ENCODE measurements at places on chromosomes 2 and 18. TPM values are rescaled to one million over a fixed set of nuclear protein-coding genes. Genes with fewer than 3 reads are reported as not detected.
A peak's percentile ranks its signal among the peaks of the same experiment; 100 is the strongest.

The LIPG gene
- total RNA-seq, result 57.8 TPM

The COX5B gene
- total RNA-seq, result 284 TPM

The CDCA7 gene
- total RNA-seq, result 6.2 TPM

DNA sequence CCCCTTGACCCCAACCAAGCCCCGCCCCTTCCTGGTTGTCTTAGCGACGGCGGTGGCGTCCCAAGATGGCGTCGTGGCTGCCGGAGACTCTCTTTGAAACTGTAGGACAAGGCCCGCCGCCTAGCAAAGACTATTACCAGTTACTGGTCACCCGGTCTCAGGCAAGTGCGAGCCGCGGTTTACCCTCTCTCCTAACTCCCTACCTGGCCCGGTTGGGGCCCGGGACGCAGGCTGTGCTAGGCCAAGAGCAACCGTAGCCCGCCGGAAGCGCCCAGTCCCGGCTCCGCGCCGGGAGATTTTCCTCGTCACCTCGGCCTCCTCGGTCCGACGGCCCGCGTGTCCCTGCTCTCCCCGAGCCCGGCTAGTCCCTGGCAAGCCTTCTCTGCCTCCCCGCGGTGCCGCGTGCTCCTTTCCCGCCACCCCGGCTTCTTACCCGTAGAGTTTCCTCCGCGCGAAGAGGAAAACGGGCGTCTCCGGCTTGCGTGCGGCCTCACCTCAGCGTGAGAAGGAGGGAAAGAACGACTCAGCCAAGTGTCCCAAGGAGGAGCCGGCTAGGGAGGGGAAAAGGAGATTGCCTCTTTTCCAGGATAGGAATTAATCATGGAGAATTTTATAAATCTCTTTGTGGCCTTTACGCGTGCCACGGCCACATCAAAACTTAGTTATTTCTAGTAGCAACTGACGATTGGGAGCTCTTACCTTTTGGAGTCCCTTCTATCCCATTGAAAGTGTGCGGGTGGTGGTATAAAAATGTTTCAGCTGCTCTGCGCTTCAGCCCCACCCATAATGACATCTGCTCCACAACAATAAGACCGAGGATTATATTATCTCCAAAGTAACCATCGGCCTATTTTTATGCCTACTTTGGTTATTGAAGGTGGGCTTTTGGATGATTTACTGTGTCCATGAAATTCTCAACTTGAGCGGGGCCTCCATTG, at the start of gene FBXO36:
FBXO36 (plus strand) TSS at position 55 of the 938 bp plus-strand sequence; CDS start at position 66, 11 bp downstream.
- DNase-seq, result peak; percentile 90

The ITGB6 gene
- 6.9 TPM for total RNA-seq

GRCh38 chr2:180411661-180412060, 404.6 kb upstream of the CWC22 start:
- DNase-seq, result no peak

- peak; percentile 52 for DNase-seq
Observed at GRCh38 chr2:147045113-147045512, 799.7 kb upstream of the ACVR2A start.

DNA sequence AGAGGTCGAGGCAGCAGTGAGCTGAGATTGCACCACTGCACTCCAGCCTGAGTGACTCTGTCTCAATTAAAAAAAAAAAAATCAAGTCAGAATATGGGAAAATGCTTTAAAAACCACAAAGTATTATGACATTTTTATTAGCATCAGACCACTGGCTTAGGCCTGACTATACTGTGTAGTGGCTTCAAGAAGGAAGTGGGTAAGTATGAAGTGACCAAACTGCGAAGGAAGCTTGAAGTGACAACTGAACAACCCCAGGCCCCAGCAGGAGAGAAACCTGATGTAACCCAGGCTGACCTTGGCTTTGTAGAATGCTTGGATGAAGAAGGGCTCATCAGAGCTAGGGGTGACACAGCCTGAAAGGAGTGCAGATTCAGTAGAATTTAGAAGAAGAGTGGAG, 21.4 kb upstream of the HAAO start:
- no peak for DNase-seq

- no peak for DNase-seq
Observed at GRCh38 chr2:286774-287392, 1.0 kb downstream of the ALKAL2 start.

DNA sequence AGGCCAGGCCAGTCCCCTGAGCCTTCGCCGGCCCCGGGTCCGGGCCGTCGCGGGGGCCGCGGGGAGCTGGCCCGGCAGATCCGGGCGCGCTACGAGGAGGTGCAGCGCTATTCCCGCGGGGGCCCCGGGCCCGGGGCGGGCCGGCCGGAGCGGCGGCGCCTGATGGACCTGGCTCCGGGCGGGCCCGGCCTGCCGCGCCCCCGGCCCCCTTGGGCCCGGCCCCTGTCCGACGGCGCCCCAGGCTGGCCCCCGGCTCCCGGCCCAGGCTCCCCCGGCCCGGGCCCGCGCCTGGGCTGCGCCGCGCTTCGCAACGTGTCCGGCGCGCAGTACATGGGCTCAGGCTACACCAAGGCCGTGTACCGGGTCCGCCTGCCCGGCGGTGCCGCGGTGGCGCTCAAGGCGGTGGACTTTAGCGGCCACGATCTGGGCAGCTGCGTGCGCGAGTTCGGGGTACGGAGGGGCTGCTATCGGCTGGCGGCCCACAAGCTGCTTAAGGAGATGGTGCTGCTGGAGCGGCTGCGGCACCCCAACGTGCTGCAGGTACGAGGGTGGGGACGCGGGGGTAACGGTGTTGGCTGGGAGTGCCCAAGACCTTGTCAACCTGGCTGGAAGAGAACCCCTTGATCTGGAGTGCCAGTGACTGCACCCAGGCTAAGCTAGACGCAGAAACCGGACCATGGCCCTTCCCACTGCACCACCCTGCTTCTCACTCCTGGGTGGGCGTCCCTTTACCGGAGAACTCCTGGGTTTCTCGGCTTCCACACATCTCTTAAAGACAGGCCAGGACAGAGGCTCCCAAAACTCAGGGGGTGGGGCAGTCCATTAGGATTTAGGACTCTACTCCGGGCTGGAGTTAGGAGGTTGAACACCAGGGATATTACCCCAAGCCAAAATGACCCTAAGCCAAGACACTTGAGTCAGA, 739 bp downstream of the PKDCC start:
- no peak for DNase-seq

GRCh38 chr18:36187826-36188721, 777 bp downstream of the MOCOS start:
- peak; percentile 95 for DNase-seq

The BCL2 gene
- total RNA-seq, result 3.0 TPM

- peak; percentile 38 for DNase-seq
Observed at GRCh38 chr2:138502255-138503086, 901 bp downstream of the SPOPL start.

DNA sequence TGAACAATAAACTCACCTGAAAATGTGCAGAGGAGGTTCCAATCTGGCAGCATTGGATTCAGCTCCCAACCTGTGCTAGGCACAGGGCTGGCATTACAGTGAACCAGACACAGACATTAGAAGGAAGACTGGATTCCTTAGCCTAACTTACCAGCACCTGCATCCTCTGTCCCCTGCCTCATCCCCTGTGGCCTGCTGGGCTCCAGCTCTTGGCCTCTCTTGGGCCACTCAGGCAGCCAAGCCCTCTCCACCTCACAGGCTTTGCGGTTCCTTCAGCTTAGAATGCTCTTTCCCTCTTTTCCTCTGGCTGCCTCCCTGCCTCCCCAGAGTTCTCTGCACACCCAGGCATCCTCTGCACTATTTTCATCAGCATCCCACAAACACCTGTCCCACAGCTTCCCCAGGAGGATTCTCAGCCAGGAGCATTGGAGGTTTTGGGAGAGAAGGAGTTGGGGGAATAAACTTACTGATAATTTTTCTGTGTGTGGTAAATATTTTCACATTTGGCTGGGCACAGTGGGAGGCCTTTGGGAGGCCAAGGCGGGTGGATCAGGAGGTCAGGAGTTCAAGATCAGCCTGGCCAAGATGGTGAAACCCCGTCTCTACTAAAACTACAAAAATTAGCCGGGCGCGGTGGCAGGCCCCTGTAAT, 132.0 kb downstream of the INHBB start:
- no peak for DNase-seq

GRCh38 chr2:64439194-64439593, 14.8 kb upstream of the LGALSL start:
- no peak for DNase-seq

- no peak for DNase-seq
Observed at GRCh38 chr18:9915291-9916076, 1.7 kb downstream of the VAPA start.

DNA sequence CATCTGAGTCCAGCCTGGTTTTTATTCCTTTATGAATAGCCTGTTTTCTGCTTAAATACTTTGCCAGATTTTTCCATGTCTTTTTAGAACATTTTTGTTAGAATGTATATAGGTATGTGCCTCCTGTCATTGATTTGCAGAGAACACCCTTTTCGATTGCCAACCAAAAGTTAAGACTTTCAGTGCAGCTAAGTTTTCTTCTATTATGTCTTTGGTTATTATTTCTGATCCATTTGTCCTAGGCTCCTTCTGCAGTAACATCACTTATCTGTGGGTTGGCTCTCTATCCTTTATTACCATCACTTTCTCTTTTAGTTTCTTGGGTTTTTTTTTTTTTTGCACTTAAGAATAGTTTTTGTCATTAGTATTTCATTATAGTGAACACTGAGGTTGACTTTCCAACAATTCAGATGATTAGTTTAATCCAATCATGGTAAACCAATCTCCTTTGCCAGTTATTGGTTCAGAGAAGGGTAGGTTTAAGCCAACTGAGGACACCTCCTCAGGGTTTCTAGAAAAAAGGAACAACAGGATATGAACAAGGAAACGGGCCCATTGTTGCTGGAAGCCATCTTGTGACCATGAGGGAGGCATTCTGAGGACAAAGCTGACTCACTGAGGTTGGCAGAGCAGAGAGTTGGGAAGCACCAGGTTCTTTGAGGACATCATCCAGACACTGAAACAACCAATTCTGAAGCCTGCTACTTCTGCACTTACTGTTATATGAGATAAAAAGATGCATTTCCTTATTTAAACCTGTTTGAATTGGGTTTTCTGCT, 37.9 kb upstream of the GBX2 start:
- no peak for DNase-seq

- DNase-seq, result peak; percentile 19
Observed at GRCh38 chr18:53458944-53459580, 765.4 kb downstream of the MBD2 start.

GRCh38 chr2:51706220-51706619, 674.3 kb upstream of the NRXN1 start:
- DNase-seq, result no peak

- DNase-seq, result no peak
Observed at GRCh38 chr2:182291296-182291695, 135.5 kb downstream of the PDE1A start.

The HOXD11 gene
- not detected for total RNA-seq

DNA sequence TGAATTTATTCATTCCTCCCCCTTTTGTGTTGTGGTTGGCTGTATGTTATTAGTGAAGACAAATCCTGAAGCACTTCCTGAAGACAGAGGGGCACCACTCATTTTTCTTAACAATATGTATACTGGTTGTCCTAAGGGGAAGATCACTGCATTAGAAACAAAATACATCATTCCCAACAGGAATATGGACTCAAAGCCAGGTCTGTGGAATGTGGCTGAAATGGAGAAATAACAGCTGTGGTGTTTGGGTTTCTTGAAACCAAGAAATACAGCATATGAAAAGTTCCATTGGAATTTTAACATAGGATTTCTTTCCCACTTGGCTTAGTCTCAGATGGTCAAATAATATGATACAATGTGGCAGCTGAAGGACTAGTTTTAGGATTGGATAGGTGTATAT, 267.6 kb downstream of the KCNE4 start:
- DNase-seq, result no peak

DNA sequence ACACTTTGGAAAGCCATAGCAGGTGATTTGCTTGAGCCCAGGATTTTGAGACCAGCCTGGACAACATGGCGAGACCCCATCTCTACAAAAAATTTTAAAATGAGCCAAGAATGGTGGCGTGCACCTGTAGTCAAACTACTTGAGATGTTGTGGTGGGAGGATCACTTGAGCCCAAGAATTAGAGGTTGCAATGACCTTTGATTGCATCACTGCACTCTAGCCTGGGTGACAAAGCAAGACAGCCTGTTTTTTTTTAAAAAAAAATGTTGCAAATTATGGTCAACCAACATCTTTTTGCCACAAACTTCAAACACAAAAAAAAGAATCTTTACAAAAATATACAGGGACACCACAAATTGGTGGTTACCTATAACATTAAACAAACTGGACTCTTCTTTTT, 40.3 kb downstream of the MEX3C start:
- DNase-seq, result no peak

The RAPH1 gene
- 78.0 TPM for total RNA-seq

DNA sequence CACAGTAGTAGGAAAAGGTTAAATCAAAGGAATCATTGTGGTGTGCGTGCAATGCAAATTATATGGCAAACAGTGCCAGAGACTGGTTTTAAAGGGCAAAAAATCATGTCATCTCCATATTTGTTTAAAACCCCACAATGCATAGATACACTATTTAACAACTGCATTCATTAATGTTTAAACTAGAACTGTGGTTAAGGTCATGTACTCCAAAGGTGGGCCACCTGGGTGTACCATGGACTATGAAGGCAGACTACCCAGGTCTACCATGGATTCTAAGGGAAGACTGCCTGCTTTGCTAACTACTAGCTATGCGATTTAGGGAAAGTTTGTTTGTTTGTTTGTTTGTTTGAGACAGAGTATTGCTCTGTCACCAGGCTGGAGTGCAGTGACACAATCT, 356.3 kb downstream of the ZEB2 start:
- no peak for DNase-seq

DNA sequence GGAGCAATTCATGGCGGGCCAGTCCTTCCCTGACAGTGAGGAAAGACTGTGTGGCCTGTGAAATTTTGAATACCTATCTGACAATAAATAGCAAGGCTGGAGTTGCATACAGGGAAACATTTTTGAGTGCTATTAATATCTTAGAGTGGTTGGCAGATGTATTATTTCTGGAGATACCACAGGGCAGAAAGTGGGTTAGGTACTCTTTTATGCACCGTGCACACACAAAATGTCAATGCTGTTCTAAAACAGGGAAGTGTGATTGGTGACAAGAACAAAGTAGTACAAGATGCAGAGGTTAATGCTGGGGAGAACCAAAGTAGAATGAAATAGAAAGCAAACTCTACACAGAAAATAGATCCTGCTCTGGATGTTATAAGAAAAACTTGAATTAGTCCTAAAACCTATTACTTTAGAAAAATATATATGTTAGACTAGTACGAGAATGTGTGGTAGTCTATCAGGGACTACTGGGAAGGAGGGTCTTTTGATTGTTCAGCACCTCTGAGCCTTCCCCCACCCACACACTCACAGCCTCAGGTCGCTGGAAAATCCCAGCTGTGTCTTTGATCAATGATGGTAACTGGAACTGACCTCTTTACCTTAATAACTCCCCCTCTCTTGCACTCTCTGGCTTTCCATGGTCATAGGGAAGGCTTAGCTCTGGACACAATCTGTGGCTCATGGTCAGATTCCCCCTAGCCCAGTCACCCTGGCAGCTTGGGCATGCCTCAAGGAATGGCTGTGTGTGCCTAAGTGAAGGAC, 58.2 kb downstream of the SERPINB8 start:
- DNase-seq, result no peak
